ENCODE measurements at places on chromosomes 4 and X. TPM values are rescaled to one million over a fixed set of nuclear protein-coding genes. Genes with fewer than 3 reads are reported as not detected.
A peak's percentile ranks its signal among the peaks of the same experiment; 100 is the strongest.

The NAAA gene
- total RNA-seq, result 16.8 TPM

GRCh38 chr4:113471146-113471860, 290.2 kb downstream of the CAMK2D start:
- DNase-seq, result no peak

GRCh38 chrX:17292111-17292527, 82.9 kb upstream of the NHS start:
- DNase-seq, result no peak

DNA sequence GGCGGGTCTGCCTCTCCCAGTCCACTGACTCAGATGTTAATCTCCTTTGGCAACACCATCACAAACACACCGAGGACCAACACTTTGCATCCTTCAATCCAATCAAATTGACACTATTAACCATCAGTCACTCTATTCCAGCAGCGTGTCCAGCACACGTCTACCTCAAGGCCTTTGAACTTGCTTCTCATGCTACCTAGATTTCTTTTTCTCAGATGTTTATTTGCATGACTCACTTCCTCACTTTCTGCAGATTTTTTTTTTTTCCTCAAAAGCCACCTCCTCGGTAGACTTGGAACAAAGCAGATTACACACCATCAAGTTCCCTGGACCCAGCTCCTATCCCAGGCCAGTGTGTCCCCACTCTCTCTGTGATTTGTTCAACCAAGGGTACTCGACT, 49.5 kb downstream of the SUPT20HL2 start:
- no peak for DNase-seq

The PCSK1N gene
- total RNA-seq, result 66.6 TPM

The NR3C2 gene
- total RNA-seq, result 2.5 TPM

DNA sequence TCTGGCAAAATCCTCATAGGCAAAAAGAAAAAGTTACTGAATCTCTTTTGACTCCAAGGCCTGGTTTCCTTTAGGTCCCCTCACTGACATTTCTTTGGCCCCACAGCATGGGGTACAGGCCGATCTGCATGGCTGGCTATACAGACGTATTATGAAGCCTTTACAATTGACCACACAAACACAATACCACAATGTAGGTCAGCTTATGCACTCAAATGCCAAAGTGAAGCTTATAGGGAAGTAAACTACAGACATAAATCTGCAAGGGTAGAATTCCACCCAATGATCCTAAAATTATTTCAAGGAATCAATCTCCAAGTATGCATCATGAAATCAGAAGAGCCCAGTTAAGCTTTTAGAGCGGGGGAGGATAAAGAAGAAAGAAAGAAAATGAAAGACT, 20.7 kb downstream of the STX18 start:
- no peak for DNase-seq

The AMOT gene
- total RNA-seq, result 36.5 TPM

GRCh38 chr4:94635177-94635576, 122.6 kb upstream of the BMPR1B start:
- peak; percentile 23 for DNase-seq

The USP17L15 gene
- total RNA-seq, result not detected

- DNase-seq, result no peak
Observed at GRCh38 chr4:127379499-127379898, 253.3 kb upstream of the INTU start.

GRCh38 chrX:148024425-148025148, 43.5 kb downstream of the FMR1NB start:
- no peak for DNase-seq

The GSX2 gene
- total RNA-seq, result not detected

DNA sequence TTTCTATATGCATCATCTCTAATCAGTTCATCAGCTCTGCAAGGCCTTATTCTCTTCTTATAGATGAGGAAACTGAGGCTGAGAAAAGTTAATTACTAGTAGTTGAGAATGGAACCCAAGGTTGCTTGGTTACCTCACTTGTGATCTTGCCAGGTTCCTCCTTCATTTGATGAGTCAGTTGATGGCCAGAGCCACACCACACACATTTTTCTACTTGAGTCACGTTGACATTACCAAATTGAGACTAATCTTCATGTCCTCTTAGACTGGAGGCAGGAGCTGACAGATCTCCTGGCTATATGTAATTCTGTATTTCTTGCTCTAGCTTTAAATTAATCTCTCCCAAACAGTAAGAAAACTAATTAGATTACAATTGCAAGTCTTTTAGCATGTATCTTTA, 428.4 kb downstream of the AFF2 start:
- DNase-seq, result peak; percentile 2

DNA sequence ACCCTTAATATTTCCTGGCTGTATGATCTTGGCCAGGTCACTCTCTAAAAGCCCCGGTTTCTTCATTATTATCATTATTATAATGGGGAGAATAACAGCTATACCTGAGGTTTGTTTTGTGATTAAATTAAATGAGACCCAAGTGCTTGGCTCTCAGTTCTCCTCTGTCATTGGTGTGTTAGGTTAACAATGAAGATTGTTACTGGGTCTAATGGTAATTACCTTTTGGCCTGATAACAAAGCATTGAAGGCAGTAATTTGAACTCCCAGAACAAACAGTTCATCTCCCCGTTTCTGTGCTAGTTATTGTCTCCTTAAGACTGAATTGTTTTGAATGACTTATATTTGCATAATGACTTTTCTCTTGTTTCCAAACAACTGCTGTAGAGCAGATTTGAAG, 6.8 kb upstream of the ANAPC4 start:
- no peak for DNase-seq

GRCh38 chr4:81469781-81470455, 1.8 kb downstream of the RASGEF1B start:
- no peak for DNase-seq

The CLCN4 gene
- total RNA-seq, result 6.8 TPM

DNA sequence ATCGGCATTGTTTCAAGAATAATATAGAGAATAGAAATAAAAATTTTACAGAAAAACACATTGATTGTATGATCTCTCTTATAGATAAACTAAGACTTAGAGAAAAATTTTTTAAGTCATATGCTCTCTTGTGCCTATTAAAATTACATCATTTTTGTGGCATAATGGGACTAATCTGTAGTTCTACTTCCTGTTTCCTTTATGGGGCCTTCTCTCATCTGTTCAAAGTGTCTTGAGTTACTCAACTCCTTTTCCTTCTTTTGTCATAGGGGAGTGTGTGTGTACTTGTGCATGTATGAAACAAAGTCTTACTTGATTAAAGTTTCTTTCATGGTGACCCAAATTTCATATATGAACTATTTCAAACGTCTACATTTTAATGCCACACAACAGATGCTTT, 1448.9 kb upstream of the TENM3 start:
- DNase-seq, result no peak

DNA sequence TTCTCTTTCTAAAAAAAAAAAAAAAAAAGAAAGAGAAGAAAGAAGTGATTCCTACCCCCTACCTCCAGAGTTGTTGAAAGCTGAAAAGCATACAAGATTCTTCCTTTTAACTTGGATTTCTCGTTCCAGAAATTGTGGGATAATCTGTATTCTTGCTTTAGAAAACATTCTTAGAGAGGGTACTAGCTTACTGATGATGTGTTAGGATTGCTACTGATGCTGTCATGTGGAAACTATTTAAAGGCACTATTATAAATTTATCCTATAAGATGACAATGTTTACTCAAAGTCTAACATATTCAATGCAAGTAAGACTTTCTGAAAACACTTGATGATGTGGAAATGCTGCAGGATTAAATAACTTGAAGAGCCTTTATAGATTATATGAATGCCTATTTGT, 204.0 kb upstream of the PUDP start:
- DNase-seq, result no peak

DNA sequence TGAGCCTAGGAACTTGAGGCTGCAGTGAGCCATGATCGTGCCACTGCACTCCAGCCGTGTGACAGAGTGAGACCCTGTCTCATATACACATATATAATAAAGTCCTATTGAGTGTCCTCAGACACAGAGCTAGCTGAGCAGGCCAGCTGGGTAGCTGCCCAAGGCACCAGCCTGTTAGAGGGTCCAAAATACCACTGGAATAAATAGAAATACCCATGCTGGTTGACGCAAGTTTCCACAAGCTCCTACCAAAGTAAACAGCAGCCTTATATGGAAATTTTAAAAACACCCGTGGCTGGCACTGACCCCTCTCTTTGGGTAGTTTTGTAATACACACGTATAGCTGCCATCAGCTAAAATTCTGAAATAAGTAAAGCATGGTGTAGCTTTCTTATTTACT, 348.6 kb downstream of the BCOR start:
- no peak for DNase-seq

- no peak for DNase-seq
Observed at GRCh38 chr4:156193106-156193505, 239.4 kb upstream of the CTSO start.

DNA sequence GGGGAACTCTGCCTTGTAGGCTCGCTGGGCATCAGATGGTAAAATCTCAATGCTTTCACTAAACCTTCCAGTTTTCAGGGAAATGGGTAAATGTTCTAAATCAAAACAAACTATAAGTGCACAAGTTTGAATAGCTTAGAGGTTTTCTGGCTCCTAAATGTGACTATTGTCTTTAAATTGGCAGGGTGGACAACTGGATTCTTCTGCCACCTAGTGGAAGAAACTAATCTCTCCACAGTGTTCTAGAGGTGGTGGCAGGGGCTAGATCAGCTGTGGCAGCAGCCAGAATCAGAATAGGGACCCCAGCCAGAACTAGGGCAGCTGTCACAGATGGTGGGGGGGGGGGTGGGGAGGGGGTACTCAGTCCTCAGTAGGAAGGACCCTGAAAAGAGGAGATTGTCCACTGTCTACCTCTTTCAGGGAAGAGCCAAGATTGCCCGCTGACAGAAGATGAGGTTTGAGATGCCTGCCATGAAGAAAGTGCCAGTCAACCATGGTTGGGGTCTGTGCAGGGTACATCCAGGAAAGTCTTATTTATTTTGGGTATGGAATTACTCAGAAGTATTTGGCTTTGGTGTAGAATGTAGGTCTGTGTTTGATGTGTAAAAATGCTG, 201.4 kb downstream of the CCNG2 start:
- peak; percentile 2 for DNase-seq

The TRMT10A gene
- total RNA-seq, result 14.8 TPM

- DNase-seq, result no peak
Observed at GRCh38 chrX:84078991-84079390, 109.0 kb downstream of the RPS6KA6 start.

DNA sequence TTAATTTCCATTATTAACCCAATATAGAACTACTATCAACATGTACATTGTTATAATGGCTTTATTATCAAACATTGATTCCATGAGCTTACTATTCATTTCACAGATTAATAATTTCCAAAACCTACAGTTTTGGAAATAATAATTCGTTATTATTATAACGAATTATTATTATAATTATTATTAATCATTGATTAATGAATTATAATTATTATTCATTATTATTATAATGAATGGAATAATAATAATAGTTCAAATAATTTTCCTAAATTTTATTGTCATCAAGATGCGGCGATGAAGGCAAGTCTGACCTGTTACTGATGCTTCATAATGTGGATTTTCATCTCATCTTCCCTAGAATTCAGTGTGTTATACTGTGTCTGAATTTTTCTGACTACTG, 22.0 kb downstream of the CTSO start:
- DNase-seq, result no peak
